ENCODE measurements at places on chromosomes 16 and 17.

DNA sequence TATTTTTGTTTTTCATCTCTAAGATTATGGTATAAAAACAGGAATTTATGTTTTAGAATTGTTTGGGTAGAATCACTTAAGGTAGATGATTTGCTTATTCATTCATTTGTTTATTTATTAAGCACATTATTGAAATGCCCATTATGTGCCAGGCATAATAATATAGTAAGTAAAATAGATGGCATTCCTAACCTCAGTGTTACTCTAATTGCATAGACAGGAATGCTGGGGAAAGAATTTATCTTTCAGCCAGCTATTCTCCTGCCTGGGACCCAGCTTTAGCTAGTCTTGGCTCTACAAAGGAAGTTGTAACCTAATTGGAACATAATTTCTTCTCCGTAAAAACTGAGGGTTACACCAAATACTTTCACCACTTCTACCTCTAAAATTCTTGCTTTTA lies 44.6 kb downstream of the NFAT5 start:
- no peak for DNase-seq

DNA sequence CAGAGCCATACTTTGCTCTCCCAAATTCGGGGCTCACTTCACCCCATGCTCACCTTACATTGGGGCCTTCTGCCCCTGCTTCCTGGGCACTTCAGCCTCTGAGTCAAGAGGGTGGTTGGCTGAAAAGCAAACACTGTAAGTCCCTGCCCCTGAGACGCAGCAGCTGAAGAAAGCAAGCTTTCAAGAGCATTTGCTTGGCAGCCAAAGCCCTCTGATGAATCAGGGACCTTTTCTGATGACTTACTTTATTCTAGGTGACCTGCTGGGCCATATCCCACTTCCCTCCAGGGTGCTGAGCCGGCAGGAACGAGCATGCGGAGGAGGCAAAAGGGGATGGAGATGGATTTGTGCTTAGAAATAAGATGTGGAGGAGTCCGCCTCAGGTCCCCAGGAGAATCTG lies 147.0 kb upstream of the TNRC6C start:
- DNase-seq, result no peak

DNA sequence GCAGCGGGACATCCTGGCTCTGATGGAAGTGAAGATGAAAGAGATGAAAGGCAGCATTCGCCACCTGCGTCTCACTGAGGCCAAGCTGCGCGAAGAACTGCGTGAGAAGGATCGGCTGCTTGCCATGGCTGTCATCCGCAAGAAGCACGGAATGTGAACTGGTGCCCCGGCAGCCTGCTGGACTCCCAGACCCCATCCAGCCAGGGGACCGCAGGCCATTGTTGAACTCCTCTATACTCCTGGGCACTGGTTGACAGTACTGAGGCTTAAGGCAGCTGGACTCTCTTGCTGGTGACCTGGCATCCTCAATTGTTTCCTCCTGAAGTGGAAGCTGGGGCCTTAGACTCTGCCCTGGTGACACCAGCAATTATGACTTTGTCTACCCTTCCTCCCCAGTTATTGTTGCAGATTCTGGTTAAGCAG lies 1.2 kb downstream of the THAP11 start:
- DNase-seq, result no peak

DNA sequence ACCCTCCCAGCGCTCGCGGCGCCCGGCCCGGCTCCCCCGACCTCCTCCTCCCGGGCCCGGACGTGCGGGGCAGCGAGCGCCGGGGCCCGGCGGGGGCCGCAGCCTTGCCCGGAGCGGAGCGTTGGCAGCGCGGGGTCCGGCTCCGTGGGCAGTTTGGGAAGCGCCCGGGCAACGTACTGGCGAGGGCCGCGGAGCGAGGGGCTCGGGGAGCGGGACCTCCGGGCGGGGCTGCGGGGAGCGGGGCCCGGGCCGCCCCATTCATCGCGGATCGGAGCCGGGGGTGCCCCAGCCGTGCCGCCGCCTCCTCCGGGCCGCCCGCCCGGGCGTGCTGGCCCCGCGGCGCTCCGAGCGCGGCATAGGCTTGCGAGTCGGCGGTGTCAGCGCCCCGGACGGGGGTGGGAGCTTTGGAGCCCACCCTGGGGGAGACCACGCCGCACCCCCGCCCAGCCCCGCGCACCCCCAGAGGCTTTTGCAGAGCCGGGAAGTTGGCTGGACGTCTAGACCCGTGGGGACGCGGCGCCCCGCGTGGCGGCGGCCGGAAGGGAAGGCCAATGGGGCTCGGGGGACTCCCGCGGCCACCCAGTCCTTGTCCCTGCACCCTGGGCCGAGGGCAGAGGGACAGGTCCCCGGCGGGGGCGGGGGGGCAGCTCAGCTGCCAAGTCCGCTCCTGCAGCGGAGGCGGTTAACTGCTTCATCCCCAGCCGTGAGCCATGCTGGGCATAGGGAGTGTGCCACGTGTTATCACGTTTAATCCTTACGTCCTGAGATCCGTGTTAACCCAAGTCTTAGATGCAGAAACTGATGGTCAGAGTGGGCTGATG lies 852 bp downstream of the ZNF469 start:
- peak; percentile 33 for DNase-seq

GRCh38 chr16:82874271-82874670 lies 247.5 kb downstream of the CDH13 start:
- no peak for DNase-seq

- no peak for DNase-seq
These were observed 405.5 kb downstream of the CPPED1 start for GRCh38 chr16:12398029-12398682.

DNA sequence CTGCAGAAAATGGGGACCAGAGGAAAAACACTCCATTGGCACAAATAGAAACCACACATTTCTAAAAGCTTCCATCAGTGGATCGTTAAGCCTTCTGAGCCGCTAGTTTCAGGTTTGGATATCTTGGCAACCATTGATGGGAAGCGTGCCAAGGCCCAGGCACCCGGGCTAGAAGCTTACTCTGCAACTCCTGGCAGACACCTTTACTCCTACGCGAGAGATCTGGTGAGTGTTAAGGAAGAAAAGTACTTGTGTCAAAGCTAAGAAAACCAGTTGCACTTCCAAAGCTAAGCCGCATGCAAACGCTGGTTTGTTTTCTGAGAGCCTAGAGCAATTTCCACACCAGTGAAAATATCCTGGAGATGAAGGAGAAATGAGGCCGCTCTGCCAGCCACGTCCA lies 472.4 kb downstream of the PMP22 start:
- DNase-seq, result no peak

GRCh38 chr16:27762441-27762840 lies 212.5 kb downstream of the KATNIP start:
- DNase-seq, result no peak

DNA sequence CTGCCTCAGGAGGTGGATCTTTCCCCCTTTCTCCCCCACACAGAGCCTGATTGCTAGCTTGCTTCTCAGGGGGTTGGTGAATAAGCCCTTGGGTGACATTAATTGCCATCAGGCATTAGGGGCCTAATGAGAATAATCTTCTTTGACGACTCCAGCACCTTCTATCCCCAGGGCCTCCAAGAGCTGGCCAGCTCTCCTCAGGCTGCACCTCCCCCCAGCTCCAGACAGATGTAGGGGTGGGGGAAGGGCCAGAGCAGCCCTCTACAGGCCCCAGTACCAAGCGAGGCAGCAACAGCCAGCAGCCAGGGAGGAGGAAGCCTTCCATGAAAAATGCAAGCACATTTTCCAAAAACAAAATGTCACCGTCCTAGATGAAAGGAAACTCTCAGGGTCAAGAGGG lies 1.4 kb upstream of the TMEM132E start:
- DNase-seq, result no peak

DNA sequence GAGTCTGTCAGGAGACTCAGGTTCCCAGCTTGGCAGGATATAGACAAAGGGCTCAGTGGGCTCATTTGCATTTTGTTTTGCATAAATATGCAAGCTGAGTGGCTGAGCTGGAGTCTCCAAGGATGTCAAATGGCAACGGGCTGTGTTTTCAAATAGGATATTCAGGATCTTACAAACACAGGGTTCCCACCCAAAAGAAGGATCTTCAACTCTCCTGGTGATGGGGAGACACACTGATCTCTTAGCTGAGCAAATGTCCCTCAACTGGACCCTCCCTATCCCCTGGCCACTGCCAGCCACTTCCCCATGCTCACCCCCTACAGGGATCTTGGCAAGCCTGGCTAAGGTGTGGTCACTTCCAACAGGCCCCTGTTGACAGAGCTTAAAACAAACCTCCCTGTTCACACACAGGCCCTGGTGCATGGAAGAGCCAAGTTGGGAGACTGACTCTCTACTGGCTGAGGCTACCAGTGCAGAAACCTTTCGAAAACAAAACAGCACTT lies 61.6 kb downstream of the SOX9 start:
- DNase-seq, result no peak

- DNase-seq, result no peak
These were observed 1.8 kb downstream of the CCDC43 start for GRCh38 chr17:44687756-44688155.

DNA sequence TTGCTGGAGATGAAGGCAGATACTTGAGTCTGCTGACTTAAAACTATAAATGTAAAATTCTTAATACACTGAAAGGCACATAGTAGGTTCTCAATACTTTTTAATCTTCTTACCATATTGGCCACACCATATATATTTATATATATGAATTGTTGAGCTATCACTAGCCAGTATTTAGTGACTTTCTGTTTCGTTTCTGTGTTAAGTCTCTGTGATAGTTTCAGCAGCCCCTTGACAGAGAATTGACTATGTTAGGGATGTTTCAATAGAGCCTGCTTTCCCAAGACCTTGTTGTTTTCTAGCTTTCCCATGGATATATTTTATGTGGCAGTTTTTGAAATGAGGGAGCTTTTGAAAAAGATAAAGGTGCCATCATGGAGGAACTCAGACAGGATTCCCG lies 206.5 kb upstream of the GOT2 start:
- DNase-seq, result no peak

GRCh38 chr16:21994856-21995465 lies 6.0 kb downstream of the PDZD9 start:
- no peak for DNase-seq

DNA sequence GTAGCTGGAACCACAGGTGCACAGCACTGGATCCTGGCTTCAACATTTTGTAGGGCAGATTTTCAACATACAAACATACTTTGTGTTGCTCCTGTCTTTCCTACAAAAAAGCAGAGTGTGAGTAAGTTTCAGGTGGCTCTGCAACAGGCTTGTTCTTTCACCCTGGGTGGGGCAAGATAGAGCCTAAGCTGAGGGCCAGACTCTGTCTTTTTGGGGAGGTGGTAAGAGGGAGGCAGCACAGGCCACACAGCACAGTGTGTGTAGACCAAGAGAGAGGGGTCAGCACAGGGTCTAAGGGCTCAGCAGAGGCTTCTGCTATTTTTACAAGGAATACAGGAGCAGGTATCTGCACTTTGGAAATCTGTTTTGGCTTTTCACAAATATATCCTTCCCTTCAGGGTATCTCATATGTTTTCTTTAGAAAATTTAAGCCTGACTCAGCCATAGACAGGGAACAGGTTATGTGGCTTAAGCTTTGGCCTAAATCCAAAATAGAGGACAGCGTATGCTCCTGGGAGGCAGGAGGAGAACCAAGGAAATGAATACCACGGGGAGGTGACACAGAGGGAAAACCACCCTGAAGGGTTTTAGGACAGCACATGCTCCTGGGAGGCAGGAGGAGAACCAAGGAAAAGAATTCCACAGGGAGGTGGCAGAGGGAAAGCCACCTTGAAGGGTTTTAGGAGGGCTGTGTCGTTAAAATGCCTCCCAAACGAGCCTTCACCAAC lies 21.6 kb downstream of the EMC8 start:
- DNase-seq, result no peak

GRCh38 chr17:63751806-63752205 lies 10.2 kb upstream of the STRADA start:
- peak; percentile 89 for DNase-seq

GRCh38 chr17:74603037-74603635 lies 11.1 kb upstream of the CD300LD start:
- DNase-seq, result no peak

GRCh38 chr17:41617698-41618097 lies 5.1 kb upstream of the KRT16 start:
- no peak for DNase-seq

- no peak for DNase-seq
These were observed 38.9 kb downstream of the UBE2G1 start for GRCh38 chr17:4327606-4328005.
